ENCODE measurements at places on chromosomes 5 and 9.

DNA sequence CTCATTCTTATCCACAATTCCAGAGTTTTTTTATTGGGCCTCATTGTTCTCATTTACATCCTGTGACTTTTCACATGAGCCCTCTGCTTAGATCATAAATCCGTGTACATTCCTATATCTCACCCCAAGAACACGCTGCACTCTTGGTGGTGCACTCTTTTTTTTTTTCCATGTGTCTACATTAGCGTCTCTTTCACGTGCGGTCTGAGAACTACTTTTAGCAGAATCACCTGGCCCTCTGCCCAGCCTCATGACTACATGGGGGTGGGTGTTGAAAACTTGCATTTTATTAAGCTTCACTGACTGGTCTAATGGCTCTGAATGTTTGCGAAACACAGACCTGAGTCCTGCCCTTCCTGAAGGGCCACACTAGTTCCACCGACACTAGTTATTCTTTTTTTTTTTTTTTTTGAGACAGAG, 18.6 kb downstream of the C9orf57 start:
- no peaks in the 10 kb centered on the region for H3K36me3 ChIP-seq
- no peaks in the 10 kb centered on the region for H3K4me1 ChIP-seq
- no peak overlapping the region for H3K4me3 ChIP-seq
- no peak overlapping the region for H3K27ac ChIP-seq
- DNase-seq, result no peak

DNA sequence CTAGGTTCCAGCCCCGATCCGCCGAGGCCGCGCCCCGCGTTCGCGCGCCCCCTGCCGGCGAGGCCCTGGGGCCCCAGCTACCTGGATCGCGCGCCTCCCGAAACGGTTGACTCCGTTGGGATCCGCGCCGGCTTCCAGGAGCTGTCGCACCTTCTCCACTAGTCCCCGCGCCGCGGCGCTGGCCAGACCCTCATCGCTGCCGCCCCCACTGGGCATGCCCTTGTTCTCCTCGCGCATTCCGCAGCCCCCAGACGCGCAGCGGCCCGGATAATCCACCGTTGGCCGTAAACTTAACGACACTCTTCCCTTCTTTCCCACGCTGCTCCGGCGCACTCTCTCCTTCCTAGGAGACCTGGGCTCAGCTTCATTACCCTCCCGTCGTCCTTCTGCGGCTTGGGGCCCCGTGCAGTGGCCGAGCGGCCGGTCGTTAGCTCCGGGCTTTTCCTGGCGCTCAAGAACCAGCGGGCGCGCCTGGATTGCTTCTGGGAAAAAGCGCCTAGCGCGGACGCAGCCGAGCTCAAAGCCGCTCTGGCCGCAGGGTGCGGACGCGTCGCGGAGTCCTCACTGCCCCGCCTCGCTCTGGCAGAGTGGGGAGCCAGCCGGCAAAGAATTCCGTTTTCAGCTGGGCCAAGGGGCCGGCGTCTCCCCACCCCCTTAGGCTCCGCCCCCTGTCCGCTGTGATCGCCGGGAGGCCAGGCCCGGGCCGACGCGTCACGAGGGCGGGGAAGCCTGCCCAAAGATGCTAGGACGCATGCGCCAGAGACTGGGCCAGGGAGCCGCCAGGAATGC, at the start of gene CDKN2B:
TSS of gene CDKN2B (minus strand) at position 589 of the 789 bp plus-strand sequence. CDS start at position 237, 352 bp downstream.
- peak; percentile 97 for DNase-seq
- H3K27me3 ChIP-seq, result peaks cover 81% of the 10 kb centered on the region
- H3K27ac ChIP-seq, result peak within 1 kb of the TSS; percentile 91

DNA sequence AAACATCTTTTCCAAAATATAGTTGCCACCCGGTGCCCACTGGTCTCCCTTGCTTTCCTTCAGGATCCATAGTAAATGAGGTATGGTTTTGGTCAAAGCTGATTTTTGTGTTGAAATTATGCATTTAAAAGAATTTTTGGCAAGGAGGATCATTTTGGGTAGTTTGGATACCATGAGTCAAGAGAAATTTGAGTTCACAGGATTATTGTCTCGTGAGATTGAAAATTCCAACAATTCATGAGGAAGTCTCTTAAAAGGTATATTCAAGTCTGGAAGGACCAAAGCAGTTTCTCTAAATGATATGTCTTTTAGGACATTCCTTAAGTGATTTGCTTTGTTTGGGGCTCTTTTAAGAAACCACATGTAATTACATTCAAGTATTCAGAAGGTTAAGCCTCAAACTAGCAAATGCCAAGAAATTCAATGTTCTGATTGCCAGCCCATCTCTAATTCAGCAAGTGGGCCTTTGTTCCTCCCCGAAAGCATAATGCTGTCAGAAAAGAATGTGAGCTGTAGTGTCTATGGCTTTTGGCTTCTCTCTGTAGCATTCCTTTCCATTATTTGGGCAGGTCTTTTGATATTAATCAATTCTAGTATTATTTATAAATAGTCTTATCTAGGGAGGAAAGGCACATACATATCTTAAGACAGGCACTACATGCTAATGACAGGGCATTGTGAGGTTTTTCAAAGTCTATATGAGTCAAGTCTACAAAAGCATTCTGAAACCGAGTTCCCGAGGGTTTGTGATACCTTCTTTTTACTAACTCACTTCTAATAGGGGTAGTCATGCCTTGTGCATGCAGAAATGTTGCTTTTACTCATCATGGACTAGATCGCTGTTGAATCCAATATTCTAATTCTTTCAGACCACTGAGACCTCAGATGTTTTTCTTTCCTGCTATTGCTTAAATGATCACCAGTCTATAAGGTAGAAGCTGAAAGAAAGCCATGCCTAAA, 453.9 kb downstream of the ENC1 start:
- H3K4me3 ChIP-seq, result no peak overlapping the region
- peaks cover 18% of the 10 kb centered on the region for H3K4me1 ChIP-seq
- peaks cover 7% of the 10 kb centered on the region for H3K36me3 ChIP-seq
- H3K27me3 ChIP-seq, result peaks cover 10% of the 10 kb centered on the region

GRCh38 chr9:23747088-23748075, 78.7 kb downstream of the ELAVL2 start:
- H3K27me3 ChIP-seq, result no peaks in the 10 kb centered on the region
- H3K36me3 ChIP-seq, result no peaks in the 10 kb centered on the region
- peaks cover 32% of the 10 kb centered on the region for H3K4me1 ChIP-seq
- H3K4me3 ChIP-seq, result no peak overlapping the region

- peaks cover 6% of the 10 kb centered on the region for H3K36me3 ChIP-seq
- H3K27me3 ChIP-seq, result peaks cover 2% of the 10 kb centered on the region
- H3K27ac ChIP-seq, result peak overlapping the region; percentile 91
- no peak for DNase-seq
These were observed 314.7 kb downstream of the TLE1 start for GRCh38 chr9:81374459-81375186.

GRCh38 chr9:7844242-7844641, 44.7 kb upstream of the DMAC1 start:
- peaks cover 9% of the 10 kb centered on the region for H3K4me1 ChIP-seq
- DNase-seq, result no peak
- H3K36me3 ChIP-seq, result no peaks in the 10 kb centered on the region
- no peak overlapping the region for H3K27ac ChIP-seq
- no peak overlapping the region for H3K4me3 ChIP-seq

DNA sequence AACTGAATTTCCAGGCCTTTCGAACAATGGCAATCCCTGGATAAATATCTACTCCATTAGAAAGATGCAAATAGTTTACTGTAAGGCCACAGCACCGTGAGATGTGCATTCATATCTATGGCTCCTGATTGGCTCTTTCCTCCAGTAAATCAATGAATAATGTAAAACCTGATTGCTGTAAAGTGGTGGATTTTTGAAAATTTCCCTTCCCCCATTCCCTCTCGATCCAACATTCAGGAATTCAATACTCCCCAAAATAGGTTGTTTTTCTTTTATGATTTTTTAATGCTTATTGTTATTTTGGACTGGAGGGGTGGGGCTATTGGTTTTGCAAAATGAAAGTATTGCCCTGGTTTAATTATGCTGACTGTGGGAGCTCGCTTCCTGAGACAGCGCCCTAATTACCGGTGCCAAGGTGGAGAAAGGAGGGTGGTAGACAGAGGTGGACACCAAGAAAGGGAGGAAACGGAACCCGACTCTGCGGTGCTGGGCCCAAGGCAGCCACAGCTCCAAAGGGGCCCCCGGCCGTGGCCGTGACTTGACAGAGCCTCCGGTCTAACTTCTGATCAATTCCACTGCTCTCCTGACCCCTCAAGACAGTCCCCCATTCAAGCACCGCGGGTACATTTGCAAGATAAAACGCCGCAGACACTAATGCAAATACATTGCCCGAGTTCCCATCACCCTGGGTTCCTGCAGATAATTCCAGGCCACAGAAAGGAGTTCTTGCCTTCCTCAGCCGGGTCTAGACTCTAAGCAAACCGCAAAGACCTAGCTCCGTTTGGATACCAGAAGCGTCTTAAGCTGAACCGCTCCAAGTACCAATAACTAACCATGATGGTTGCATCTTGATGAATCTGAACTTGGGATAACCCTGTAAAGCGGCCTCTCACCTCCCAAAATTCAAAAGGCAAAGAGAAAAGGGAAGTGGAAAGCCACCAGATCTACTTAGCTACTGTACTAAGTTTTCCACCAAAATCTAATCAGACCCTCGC, 211.2 kb downstream of the MEF2C start:
- H3K36me3 ChIP-seq, result no peaks in the 10 kb centered on the region
- H3K4me3 ChIP-seq, result no peak overlapping the region
- H3K4me1 ChIP-seq, result peaks cover 38% of the 10 kb centered on the region
- DNase-seq, result no peak
- H3K27ac ChIP-seq, result no peak overlapping the region

- H3K4me3 ChIP-seq, result no peak overlapping the region
- H3K36me3 ChIP-seq, result peaks cover 9% of the 10 kb centered on the region
- DNase-seq, result no peak
- peaks cover 13% of the 10 kb centered on the region for H3K4me1 ChIP-seq
These were observed 38.1 kb upstream of the ZCCHC7 start for GRCh38 chr9:37082214-37082765.

DNA sequence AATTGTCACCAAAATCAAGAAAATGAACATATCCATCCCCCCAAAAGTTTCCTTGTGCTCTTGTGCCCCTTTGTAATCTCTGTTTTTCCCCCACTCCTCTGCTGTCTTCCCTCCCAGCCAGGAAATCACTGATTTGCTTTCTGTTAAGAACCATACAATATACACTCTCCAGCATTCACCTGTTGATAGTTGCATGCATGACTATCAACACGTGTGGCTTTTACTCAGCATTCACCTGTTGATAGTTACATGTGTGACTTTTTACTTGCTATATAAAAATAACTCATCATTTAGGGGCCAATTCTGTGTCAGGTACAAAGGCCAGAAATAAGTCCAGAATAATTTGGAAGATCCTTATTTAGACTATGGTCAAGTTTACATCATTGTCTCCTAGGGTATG, 6.0 kb downstream of the RANBP17 start:
- H3K36me3 ChIP-seq, result peaks cover 71% of the 10 kb centered on the region
- peaks cover 19% of the 10 kb centered on the region for H3K4me1 ChIP-seq
- DNase-seq, result no peak
- H3K27me3 ChIP-seq, result peaks cover 5% of the 10 kb centered on the region
- no peak overlapping the region for H3K4me3 ChIP-seq

- H3K27ac ChIP-seq, result no peak overlapping the region
- H3K36me3 ChIP-seq, result no peaks in the 10 kb centered on the region
- H3K4me3 ChIP-seq, result no peak overlapping the region
- peaks cover 41% of the 10 kb centered on the region for H3K4me1 ChIP-seq
- peaks cover 3% of the 10 kb centered on the region for H3K27me3 ChIP-seq
These were observed 40.9 kb upstream of the SLC25A51 start for GRCh38 chr9:37944671-37945481.

DNA sequence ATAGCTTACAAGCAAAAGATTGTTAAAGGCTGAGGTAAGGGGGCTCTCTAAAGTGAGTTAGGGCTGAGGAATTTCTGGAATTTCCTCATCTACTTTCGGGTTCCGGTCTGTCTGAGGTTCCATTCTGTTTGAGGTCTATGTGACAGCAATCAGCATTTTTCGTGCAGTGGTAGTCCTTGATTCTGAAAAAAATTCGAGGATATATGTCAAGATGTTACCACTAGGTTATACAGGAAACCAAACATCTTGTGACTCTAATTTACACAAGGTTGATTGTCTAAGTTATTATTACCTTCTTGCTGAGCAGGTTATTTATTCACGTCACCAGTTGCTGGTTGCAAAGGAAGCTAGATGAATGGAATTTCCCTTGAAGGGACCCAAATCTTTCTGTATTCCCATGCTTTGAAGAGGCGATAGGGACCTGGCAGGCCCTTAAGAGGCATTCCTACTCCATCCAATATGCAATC, 35.2 kb downstream of the RLN2 start:
- H3K27ac ChIP-seq, result no peak overlapping the region
- H3K4me1 ChIP-seq, result no peaks in the 10 kb centered on the region
- H3K27me3 ChIP-seq, result peaks cover 6% of the 10 kb centered on the region
- H3K4me3 ChIP-seq, result no peak overlapping the region
